Adrenal gland (tissue), 19 donors: ENCODE measurements at places on chromosomes 5 and 9.

DNA sequence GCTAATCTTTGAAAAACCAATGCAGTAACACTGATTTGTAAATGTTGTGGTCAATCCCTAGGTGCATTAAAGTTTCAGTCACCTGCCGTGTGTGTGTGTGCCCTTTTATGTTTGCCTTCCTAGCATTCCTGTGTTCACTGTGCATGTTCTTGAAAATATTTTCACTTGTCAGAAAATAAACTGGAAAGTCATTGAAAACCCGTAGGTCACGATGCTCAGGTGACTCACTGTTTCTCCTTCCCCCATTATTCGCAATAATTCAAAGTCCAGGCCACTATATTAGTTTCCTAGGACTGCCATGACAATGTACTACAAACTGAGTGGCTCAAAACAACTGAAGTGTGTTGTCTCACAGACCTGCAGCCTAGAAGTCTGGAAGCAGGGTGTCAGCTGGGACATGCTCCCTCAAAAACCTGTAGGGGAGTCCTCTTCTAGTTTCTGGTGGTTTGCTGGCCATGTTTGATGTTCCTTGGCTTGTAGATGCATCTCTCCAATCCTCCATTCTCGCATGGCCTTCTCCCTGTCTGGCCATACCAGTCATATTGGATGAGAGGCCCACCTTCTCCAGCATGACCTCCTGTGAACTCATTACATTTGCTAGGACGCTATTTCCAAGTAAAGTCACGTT lies 29.3 kb downstream of the MARVELD2 start:
- DNase-seq: no peak

GRCh38 chr9:121672213-121672612 lies 20.8 kb downstream of the DAB2IP start:
- DNase-seq: peak; percentile 87

GRCh38 chr5:177183766-177184360 lies 50.3 kb downstream of the NSD1 start:
- no peak for DNase-seq

GRCh38 chr5:61089351-61089750 lies 72.9 kb downstream of the SMIM15 start:
- DNase-seq: no peak

GRCh38 chr9:118985851-118986250 lies 383.4 kb downstream of the BRINP1 start:
- no peak for DNase-seq

DNA sequence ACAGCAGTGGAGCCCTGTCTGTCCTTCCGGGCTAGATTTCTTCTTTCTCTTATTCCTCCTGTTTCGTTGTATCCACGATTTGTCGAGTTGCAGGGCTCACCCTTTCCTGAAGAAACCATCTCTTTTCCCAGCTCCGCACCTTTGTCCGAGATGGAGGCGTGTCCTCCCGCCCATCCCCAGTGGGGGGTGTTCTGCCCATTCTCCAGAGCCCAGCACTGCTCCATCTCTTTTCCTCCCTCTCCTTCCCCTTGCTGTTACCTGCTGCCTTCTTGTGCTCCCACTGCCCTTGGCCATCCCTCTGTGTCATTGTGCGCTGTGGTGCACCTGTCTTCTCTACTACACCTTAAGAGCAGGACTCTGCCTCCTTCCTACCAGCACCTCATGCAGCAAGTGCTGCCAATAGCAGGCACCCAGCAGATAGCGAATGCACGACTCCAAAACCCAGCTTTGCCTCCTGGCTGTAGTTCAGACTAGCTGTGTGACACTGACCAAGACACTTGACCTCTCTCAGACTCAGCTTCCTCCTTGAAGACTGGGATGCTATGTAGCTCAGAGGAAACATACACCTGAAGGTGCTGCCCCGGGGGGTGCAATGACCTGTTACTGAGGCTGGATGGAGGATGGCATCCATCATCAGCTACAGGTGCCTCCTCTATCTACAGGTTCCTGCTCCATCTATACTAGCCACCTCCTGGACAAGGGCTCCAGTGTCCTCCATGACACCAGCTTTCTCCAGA lies 8.9 kb downstream of the OR13J1 start:
- DNase-seq: no peak

GRCh38 chr5:95281226-95281625 lies 3.7 kb downstream of the MCTP1 start:
- no peak for DNase-seq

DNA sequence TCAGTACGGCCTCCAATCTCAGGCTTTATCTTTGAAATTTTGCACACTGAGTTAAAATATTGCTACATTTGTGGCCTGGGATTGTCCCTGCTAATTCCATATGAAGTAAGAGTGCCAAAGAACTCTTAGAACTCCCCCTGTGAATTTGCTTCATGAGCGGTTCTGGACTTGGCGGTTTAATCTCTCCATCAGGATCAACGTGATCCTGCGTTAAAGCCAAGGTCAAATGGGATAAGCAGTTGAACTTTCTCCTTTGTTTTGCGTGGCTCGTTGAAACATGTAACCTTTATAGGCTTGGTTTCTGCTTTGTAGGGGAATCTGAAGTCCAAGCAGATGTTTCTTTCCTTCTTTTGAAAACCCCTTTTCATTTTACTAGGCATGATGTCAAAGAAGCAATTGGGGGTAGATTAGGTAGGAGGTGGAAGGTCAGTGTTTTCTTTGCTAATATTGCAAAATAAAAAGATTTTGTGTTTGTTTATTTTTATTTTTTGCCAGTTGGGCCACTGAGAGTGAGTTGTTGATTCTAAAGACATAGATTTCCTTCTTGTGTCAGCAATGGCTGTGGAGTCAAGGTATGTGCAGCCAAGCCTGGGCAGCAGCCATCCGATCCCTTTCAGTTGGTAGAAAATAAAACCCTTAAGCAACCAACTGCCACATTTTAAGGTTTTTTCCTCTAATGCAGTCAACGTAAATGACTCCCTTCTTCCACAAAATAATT lies 390.8 kb downstream of the NNT start:
- DNase-seq: no peak

DNA sequence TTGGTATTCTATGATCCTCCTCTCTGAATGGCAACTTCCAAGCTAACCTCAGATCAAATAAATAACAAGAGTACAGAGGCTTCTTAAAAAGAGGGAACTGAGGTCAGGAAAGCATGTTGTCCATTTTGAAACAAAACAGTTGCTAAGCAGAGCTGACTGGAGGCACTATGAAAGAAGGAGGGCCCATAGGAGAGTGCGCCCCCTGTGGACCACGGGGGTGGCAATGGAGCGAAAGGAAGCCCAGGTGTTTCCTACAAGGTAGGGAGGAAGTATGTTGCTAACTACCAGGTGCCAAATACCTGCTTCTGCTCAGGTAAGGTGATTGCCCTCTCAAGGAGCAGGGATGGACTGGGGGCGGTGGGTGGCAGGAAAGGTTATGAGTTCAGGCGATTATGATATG lies 101.8 kb upstream of the MAST4 start:
- DNase-seq: no peak

- no peak for DNase-seq
These were observed 16.8 kb upstream of the RNF38 start for GRCh38 chr9:36416890-36417289.

DNA sequence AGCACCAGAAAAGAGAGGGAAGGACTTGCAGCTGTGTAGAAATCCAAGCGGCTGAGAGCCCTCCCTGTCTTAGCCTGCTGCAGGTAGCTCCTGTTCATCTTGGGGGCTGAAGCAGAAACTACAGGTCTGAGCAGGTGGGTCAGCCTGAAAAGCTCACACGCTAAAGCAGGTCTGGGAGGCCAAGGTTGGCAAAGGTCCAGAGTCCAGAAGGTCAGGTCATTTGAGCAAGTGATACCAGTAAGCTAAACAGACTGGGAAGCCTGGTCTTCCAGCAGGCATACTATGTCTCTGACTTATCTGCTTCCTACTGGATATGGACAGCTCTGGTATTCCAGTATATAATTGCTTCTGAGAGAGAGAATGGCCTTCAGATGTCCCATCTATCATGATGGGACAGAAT lies 26.2 kb downstream of the PTCD2 start:
- DNase-seq: no peak

DNA sequence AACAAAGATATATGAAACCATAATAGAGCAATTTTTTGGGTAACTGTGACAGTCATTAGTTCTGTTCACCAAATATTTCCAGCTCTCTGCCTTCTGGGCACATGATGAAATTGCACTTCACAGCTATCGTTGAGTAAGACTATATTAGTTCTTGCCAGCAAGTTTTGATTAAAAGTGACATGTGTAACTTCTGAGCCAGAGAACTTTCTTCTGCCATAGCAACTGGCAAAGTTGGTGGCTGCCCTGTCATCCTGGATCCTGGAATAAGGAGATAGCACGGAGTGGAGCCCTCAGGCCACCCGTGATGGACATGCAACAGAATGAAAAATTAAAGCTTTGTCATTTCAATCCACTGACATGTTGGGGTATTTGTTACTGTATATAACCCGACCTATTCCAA lies 194.4 kb upstream of the VCAN start:
- DNase-seq: no peak

DNA sequence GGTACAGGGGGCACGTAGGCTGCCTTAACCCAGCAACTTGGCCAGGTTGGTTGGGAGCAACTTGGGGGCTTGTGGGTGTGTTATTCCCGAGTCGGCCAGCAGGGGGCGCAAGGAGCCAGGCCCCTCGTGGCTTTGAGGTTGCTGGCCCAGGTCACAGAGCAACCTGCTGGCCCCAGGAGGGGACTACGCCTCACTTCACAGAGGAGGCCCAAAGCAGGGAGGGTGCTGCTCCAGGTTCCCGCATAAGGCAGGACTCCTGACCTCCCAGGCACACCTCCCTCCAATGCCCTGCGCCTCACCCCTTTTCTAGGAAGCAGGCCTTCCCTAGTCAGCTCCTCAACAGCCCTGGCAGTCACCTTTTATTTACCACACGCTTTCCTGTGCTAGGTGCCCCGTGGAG lies 18.1 kb downstream of the KYAT1 start:
- DNase-seq: peak; percentile 78

- DNase-seq: no peak
These were observed 21.1 kb downstream of the UIMC1 start for GRCh38 chr5:176985516-176985915.

- no peak for DNase-seq
These were observed 1380.9 kb downstream of the PTPRD start for GRCh38 chr9:9231946-9232345.

DNA sequence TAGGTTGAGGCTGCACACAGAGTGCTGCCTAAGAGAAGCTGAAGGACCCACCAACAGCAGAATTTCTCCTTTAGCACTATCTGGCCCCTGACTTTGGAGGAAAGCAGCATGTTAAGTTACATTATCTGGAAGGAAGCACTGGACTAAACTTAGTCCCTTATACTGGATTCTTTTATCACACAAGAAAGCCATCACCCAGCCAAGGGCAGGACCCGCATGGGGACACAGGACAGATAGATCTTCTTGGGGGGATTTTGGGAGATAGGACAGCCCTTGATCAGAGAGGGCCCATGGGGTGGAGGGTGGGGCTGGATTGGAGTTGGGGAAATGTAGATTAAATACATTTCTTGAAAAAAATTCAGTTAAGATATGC lies 14.4 kb downstream of the ANKRD33B start:
- DNase-seq: no peak

DNA sequence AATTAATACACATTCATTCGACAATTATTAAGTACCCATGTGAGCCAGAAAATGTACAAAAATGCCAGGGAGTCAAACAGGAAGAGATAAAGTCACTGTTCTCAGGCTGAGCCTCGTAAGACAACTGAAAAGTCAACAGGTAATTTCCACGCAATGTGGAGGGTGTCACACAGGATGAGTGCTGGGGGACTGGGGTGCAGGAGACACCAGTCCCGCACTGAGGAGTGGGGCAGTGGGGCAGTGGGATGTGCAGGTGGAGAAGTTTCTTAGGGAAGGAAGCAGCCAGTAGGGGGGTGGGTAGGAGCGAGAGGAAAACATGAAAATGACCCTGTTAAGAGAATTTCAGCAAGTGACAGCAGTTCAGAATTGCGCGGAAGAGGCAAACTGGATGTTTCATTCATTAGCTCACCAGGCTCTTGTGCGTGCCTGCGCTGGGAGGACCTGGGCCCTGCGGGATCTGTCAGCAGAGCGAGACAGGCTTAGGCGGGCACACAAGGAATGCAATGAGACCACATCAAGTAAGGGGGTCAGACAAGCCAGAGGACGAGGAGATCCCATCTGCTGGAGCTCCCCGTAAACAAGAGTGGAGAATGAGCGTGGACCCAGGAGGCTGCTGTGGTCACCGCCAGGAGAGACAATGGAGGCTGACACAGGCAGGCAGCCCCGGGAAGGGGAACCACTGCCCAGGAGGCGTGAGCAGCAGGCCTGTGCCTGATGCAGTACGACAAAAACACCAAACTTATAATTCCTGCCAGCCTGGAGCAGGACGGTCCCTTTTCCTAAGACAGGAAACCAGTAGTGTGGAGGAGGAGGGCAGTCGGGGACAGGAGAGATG lies 21.0 kb downstream of the CAMSAP1 start:
- DNase-seq: no peak

GRCh38 chr5:143164557-143164956 lies 238.9 kb downstream of the NR3C1 start:
- no peak for DNase-seq

DNA sequence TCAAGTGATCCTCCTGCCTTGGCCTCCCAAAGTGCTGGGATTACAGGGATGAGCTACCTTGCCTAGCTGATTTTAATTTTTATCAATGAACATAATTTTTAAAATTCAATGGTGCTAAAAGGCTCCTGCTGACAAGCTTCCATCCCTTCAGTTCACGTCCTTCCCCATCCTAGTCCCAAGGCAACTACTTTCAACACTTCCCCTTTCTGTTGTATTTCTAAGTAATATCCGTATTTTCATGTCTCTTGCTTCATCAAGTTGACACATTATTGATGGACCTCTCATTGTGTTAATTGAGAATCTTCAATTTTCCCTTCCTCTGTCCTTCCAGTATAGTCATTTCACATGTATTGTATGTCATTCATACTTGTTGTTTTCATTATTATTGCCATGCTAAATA lies 93.8 kb upstream of the RASGRF2 start:
- no peak for DNase-seq

- no peak for DNase-seq
These were observed 57.5 kb downstream of the CDH18 start for GRCh38 chr5:19930451-19930850.

GRCh38 chr9:31347082-31347617 lies 1037.3 kb upstream of the ACO1 start:
- no peak for DNase-seq

- DNase-seq: no peak
These were observed 5.9 kb upstream of the LARS1 start for GRCh38 chr5:146188358-146188757.

DNA sequence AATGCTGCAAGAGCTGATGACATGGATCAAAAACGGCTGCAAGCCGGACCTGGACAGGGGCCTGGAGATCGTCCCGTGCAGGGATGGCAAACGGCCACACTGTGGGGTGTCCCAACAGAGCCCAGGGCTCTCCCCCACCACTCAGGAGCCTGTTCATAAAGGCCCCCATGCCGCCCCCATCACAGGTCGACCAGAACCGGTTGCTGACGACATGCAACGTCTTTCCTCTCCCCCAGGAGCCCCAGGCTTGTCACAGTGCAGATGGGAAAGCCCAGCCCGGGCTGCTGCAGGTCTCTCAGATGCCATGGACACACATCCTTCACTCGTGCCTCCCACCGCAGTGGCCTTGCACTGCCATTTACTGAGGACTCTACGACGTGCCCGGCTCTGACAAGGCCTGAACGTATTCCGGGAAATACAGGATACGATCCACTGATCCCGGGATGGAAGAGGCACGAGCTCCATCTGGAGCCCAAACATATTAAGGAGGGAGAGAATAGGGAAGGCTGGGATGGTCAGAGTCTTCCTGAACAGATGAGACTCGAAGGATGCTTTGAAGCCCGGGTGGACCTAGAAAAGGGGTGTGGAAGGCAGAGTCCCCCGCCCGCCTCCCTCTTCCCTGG lies 76.5 kb upstream of the SARDH start:
- no peak for DNase-seq
